Amniotic stem cell (primary cell): ENCODE measurements at places on chromosomes 7 and 10.

GRCh38 chr7:24702755-24703154 is 54.5 kb downstream of the GSDME start:
- DNase-seq: no peak

DNA sequence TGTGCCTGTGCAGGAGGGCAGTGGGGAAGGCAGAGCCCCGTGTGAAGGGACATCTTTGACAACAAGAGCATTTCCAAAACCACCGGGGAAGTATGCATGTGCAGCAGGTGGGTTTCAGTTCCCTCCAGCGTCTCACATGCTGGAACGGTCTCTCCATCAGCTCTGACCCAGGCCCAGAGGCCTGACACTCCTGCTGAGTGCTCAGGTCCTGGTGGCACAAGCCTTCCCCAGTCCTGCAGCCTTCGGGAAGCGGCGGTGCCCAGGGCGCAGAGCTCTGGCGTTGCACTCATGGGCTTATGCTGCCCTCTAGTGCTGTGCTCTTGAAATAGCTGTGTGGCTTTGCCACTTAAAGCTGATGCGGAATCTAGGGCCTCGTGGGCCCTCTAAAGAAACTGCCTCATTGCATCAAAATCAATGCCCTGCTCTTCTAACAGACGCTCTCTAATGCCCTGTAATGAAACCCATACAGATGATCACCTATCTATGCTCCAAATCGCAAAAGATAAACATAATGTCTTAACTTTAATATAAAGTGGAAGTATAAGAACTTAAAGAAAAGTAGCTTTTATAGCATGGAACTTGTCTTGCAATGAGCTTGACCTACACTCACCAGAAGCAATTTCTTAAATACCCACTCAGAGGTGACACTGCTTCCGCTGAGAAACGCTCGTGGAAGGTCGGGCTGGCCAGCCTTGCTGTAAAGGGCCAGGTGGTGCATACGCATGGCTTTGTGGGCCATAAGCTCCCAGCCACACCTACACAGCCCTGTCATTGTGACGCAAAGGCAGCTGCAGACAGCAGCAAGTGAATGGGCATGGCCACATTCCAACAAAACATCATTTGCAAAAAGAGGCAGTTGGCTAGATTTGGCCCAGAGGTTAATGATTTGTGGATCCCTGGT is 38.6 kb downstream of the CLRN3 start:
- DNase-seq: peak; percentile 5

DNA sequence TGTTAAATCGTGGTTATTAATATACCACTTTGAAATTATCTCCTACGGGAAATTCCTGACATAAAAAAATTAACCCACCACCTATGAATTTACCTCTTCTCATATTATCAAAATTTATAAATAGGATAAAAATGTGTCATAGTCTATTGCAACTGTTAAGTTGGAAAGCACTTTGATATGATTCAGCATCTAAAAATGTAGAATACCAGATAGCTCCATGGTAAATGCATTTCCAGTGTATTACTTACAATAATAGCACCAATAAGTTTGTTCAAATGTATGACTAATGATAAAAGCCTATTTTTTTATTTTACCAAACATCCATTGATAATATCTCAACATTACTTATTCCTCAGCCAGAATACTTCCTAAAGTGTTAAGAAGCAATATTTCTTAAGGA is 13.6 kb upstream of the KCND2 start:
- no peak for DNase-seq

- no peak for DNase-seq
Observed at GRCh38 chr7:121579639-121580038, 183.5 kb upstream of the FAM3C start.

DNA sequence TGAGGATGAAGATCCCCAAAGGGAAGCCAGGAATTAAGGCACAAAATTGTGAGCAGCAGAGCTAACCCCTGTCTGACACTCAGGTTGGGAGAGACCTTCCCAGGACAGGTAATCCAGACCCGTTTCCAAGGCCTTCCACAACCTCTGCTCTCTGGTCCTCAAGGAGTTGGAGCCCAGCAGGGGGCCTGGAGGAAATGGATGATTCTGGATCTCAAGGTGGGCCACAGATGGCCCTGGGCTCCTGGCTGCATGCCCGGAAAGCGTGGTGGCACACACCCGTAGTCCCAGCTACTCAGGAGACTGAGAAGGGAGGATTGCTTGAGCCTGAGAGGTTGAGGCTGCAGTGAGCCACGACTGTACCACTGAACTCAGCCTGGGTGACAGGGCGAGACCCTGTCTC is 42.3 kb downstream of the DPYSL4 start:
- DNase-seq: no peak

GRCh38 chr7:70972693-70973092 is 159.3 kb upstream of the GALNT17 start:
- DNase-seq: no peak

GRCh38 chr7:17845197-17845547 is 95.1 kb downstream of the SNX13 start:
- no peak for DNase-seq

GRCh38 chr10:30996481-30997005 is 35.1 kb downstream of the ZNF438 start:
- DNase-seq: no peak

DNA sequence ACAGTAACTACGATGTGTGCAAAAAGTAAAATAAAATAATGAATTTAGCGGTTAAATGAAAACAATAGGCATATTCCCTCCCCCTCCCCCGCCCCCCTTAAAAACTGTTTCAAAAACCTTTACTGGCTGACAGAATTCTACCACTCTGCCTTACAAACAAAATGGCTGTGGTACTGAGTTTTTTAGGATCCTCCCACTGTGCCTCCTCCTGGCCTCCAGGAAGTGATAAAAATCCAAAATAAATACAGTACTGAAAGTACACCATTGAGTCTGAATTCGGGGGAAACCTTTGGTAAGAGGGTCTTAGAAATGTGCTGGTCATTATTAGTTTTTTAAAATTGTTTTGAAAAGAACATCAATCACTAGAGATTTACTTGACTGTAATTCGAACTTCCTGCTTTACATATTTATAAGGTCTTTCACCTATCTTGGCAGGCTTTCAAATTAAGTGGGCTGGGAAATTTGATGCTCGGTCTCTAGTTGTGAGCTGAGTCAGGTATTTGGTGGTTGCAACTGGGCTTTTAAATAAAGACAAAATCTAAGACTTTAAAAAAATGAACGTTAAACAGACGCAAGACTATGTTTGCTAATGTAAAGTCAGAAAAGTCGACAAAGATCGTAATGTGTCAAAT is 32.5 kb upstream of the EPC1 start:
- peak; percentile 7 for DNase-seq

- DNase-seq: no peak
Observed at GRCh38 chr10:131655101-131655849, 245.5 kb upstream of the PPP2R2D start.

DNA sequence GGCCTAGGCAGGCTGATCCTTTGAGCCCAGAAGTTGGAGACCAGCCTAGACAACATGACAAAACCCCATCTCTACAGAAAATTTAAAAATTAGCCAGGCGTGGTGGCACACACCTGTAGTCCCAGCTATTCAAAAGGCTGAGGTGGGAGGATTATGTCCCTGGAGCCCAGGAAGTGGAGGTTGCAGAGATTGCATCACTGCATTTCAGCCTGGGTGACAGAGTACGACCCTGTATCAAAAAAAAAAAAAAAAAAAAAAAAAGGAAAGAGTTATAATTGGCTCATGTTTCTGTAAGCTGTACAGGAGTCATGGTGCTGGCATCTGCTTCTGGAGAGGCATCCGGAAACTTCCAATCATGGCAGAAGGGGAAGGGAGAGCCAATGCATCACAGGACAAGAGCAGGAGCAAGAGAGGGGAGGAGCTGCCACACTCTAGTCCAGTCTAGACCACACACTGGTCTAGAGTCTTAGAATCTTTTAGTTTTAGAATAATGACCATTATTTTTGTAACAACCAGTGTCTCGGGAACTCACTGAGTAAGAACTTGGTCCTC is 16.8 kb downstream of the DOCK1 start:
- DNase-seq: no peak

GRCh38 chr10:7972367-7972766 is 82.1 kb upstream of the GATA3 start:
- no peak for DNase-seq

DNA sequence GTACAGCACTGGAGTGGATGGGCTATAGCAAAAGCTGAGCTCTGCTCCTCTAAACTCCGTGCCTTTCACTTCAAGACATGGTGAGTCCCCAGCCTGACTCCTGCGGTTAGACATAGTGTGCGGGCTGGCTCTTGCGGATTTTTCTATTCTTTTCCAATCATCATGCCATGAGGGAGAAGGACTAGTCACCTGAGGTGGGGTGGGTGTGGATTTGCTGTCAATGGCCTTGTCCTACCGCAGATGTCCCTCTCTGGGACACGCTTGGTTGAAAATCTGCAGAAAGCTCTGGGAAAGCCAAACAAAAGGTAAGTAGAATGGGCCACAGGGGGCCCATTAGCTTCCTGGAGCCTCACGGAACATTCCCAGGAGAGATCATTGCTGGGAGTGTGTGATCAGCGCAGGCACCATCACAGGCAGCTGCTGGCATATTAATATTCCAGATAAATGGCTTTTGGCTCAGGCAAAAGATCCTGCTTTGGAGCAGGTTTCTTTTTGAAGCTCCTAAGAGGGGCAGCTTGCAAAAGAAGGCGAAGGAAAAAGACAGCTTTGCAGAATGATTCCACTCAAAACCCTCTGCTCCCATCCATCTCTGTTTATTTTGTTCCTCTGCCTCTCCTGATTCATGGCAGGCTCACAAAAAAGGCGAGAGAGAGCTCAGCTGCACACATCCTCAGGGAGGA is 509.0 kb upstream of the ZMIZ1 start:
- DNase-seq: no peak

GRCh38 chr10:21617267-21617666 is 83.2 kb downstream of the MLLT10 start:
- no peak for DNase-seq

DNA sequence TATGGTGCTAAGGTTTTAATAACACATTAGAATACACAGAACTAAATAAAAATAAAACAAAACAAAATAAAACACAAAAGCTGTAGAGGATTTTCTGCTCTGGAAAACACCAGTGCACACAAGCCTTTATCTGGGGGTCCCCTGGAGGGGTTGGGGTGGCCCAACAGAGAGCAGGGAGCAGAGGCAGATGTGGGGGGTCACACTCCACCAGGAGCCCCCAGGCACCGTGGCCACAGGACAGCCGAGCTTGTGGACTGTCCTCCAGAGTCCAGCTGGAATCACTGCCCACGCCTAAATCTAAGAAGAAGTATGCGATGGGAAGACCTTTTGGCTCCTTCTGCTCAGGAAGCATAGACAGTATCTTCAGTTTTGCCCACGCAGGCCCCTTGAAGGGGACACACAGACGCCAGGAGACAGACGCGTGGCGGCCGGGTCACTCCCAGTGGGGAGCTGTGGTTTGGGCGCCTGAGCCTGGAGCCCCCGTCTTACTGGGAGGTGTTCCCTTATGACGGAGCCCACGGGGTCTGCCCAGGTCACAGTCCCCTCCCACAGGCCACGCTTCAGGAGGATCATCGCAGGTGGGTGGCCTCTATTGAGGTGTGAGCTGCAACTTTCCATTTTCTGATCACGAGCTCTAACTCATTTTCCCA is 595.0 kb downstream of the PTPRN2 start:
- DNase-seq: no peak

DNA sequence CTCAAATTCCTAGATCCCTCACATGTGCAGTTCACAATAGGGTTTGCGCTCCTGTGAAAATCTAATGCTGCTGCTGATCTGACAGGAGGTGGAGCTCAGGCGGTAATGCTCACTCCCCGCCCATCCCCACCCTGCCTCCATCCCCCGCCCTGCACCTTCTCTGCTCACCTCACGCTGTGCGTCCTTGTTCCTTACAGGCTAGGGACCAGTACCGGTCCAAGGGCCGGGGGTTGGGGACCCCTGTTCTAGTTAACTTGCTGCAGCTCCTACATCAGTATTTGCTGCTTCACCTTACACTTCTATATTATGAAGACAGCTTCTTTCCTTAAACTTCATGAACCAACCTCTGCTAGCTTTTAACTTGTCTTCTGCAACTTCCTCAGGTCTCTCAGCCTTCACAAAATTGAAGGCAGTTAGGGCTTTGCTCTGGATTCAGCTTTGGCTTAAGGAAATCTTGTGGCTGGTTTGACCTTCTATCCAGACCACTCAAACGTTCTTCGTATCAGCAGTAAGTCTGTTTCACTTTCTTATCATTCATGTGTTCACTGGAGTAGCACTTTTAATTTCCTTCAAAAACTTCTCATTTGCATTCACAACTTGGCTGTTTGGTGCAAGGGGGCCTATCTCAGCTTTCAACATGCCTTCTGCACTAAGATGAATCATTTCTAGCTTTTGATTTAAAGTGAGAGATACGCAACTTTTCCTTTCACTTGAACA is 1.7 kb upstream of the TNKS2 start:
- no peak for DNase-seq

DNA sequence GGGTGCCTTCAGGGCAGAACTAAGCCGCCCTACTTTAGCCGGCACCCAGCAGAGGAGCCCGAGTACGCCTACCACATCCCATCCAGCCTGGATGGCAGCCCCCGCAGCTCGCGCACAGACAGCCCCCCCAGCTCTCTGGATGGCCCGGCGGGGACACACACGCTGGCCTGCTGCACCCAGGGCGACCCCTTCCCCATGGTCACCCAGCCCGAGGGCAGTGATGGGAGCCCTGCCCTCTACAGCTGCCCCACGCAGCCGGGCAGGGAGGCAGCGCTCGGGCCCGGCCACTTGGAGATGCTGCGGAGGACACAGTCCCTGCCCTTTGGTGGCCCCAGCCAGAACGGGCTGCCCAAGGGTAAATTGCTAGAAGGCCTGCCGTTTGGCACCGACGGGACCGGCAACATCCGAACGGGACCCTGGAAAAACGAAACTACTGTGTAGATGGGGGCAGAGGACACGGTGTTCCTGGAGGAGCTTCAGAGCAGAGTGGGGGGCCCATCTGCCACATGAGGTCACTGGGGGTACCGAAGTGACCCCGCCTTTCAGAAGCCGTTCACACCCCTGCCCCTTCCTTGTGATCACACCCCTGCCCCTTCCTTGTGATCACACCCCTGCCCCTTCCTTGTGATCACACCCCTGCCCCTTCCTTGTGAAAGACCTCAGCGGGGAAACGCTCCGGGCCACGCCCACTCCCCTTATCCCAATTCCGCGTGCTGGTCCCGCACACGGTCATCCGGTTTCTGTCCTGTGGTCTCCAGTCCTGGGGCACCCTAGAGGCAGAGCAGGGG is 30.8 kb upstream of the KNDC1 start:
- DNase-seq: no peak

- DNase-seq: no peak
Observed at GRCh38 chr10:124588736-124589490, 127.3 kb downstream of the LHPP start.

DNA sequence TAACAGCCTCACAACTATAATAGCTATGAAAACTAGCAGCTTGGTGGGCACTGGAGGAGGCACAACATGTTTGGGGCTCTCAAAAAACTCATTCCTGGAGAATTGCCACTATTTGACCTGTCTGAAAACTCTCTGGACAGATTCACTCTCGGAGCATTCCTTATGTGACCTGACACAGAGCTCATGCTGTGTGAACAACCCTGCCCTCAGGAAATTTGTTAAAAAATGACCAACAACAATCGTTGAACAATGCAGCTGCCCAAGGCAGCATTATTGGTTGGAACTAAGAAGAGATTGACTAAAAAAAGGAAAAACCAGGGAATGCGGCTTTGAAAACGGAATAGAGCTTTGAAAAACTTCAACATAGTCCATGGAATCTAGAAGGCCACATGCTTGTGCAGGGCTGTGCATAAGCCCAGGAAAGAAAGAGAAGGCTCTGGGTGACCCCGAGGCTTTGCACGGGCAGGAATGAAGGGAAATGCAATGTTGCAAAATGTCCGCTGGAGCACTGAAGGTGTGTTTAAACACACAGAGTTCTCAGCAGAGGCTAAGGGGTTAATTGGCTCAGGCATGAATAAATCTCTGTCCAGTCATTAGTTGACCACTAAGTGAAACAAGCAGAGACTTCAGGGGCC is 52.8 kb downstream of the NAMPT start:
- DNase-seq: no peak
